ENCODE measurements at places on chromosomes 12 and 14.

- no peak for DNase-seq
Observed at GRCh38 chr14:54457609-54457996, 16.4 kb upstream of the CNIH1 start.

- no peak for DNase-seq
Observed at GRCh38 chr12:109678719-109679118, 34.9 kb upstream of the FAM222A start.

DNA sequence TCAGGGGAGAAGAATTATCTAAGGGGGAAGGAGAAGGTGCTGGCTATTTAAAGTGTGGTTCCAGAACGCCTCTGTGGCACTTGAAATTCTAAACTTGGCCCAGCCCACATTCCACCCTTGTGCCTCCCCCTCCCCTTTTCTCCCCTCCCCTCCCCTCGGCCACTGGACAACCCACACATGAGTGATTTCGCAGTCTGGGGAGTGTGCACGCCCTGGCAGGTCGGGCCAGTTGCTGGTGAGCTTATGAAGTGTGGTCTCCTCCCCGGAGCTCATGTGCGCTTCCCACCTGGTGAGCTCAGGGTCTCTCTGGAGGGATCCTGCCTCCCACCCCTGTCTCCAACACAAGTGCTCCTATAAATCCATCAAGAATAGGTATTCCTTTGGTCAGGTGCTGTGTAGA lies at the start of gene SLC6A13:
Gene SLC6A13, minus strand, starts transcription at position 20 of the 400 bp plus-strand sequence. CDS start 2,784 bp downstream, outside the sequence.
- DNase-seq = no peak

DNA sequence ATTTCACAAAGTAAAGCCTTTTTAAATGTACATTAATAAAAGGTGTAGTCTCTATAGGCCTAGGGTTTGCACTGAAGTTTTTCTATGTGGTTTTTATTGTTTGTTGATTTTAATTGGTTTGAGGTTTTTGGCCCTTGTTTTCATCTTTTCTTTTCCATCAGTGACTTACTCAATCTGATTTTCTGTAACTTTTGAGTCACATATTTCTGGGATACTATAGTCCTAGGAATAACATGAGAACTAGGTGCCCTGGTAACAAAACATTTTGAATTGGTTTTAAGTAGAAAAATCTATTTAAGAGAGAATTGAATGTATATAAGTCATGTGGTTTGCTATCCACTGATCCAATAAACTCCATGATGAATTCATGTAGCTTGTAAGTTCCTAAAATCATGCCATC lies 311.9 kb downstream of the CEP128 start:
- no peak for DNase-seq

DNA sequence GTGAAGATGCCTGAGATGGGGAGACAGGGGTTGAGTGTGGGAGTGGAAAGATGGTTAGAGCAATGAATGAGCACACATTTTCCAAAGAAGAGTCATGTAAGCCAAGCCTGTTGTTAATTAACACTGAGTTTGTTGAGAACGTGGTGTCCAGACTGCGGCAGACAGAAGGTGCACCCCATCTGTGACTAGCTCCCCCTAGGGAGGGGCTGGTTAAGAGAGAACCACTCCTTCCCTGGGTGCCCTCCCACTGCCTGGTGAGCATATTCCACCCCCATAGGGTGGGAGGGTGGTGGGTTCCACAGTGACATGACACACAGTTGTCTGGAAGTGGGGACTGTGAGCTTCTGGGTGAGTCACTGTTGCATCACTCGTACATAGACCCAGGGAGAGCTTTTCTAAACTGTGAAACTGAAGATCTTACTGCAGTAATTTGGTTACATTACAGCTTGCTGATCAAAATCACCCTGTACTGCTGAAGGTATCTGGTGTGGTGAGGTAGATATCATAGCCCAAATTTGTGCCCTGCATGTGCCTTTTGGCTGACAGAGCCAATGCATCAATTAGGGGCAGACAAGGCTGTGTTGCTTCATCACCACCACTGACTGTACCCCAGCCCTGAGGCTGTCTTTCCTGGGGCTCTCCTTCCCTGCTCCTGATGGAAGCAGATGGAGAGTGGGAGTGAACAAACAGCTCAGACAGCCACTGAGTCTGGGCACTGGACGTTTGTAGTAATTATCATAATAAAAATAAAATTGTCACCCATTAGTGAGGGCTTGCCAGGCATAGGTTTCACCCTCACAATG lies 150.9 kb downstream of the EMP1 start:
- peak; percentile 87 for DNase-seq
